Endothelial cell (in vitro differentiated cells): ENCODE measurements at places on chromosomes 16 and 17.

GRCh38 chr17:31412511-31412910, 21.0 kb downstream of the RAB11FIP4 start:
- no peak for DNase-seq

- peak; percentile 31 for DNase-seq
Measured at GRCh38 chr17:28916302-28916934, 13.5 kb upstream of the DHRS13 start.

- DNase-seq = no peak
Measured at GRCh38 chr17:40611840-40612474, 35.7 kb downstream of the SMARCE1 start.

- no peak for DNase-seq
Measured at GRCh38 chr16:58451265-58451689, 48.7 kb upstream of the NDRG4 start.

GRCh38 chr17:7916808-7917207, 719 bp upstream of the RNF227 start:
- no peak for DNase-seq

GRCh38 chr16:59527206-59527997, 793.3 kb upstream of the GOT2 start:
- DNase-seq = no peak

GRCh38 chr16:28145796-28146195, 66.0 kb downstream of the XPO6 start:
- DNase-seq = no peak

DNA sequence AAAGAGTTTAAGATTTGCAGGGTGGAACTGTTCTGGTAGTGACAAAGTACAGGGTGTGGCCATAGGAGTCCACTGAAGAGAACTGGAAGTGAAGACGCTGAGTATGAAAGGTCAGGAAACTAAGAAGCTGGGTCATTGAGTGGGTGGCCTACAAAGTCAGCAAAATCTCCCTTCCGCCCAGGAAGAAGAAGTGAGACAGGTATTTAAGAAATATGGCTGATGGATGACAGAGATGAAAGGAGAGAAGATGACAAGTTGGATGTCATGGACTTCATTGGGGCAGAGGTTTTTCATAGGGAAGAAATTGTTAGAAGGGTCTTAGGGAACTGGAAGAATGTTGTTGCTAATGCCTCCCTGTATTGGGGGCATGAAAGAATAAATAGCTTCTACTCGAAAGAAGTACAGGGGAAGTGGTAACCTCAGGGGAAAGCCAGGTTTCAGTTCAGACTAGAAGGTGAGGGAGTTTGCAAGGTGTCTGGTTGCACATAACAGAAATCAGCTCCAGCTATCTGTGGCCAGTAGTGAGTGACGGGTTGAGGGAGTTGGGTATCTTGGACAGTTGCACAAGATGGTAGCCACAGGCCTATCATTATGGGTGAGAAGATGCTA, 33.6 kb upstream of the MED13 start:
- no peak for DNase-seq

DNA sequence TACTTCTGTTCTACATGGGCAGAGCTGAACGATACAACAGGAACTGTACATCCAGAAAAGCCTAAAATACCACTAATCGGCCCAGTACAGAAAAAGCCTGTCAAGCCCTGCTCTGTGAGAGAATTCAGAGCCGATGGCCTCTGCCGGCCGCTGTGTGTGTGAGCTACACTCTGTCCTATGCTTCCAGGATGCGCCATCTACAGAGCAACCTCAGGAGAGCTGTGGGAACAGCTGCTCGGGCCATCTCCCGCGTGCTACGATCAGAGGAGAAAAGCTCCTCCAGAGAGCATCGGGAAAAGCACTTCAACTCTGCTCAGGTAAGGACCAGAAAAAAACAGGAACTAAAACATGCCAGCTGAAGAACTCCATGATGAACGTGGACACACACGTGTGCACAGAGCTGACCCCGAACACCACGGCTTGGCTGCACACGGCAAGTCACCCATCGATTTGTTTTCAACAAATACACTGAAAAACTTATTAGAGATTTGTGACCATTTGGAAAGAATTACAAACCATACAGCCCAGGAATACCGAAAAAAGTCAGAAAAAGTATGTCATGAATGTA, 115.9 kb downstream of the ANKRD11 start:
- DNase-seq = no peak

DNA sequence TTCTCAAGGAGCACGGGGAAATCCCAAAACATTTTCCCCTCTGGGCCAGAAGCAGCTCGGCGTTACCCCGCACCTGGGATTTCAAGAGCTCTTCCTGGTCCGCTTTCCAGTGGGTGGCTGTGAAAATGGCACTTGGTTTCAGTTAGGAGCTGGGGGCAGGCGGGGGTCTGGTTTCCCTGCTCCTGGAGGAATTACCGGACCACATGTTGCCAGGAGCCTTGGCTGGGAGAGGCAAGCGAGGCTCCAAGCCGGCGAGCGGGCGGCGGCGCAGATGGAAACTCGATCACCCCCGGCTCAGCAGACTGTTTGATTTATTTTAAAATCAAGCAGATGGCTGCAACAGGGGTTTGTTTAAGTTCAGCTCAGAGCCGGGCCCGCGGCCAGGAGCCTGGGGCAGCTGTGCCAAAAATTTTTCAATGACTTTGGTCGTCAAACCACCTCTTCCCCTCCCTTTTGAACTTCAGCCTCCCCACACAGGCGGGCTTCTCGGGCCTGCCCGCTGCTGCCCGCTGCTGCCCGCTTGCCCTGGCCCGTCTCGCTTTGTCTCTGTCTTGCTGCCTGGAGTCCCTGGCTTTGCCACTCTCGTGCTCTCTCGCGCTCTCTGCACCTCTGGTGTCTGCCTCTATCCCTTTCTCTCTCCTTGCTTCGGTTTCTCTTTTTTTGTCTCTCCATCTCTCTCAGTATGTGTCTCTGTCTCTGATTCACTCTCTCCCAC, 108.0 kb upstream of the CIBAR2 start:
- DNase-seq = no peak

DNA sequence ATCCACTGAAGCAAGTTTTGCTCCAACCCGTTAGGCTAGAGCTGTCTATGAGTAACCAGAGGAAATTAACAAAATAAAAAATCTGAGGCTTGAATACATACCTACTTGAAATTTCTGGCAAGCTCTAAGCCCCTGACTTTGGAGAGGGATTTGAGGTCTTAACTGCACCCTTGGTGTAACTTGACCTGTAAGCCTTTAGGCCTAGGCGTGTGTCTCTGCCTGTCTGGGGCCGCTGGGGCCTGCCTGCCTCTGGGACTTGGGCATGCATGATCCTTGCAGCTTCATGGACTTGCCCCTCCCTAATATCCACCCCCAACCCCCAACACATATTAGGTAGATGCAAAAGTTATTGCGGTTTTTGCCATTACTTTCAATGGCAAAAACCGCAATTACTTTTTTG, 3.7 kb upstream of the CDC42EP4 start:
- DNase-seq = no peak

DNA sequence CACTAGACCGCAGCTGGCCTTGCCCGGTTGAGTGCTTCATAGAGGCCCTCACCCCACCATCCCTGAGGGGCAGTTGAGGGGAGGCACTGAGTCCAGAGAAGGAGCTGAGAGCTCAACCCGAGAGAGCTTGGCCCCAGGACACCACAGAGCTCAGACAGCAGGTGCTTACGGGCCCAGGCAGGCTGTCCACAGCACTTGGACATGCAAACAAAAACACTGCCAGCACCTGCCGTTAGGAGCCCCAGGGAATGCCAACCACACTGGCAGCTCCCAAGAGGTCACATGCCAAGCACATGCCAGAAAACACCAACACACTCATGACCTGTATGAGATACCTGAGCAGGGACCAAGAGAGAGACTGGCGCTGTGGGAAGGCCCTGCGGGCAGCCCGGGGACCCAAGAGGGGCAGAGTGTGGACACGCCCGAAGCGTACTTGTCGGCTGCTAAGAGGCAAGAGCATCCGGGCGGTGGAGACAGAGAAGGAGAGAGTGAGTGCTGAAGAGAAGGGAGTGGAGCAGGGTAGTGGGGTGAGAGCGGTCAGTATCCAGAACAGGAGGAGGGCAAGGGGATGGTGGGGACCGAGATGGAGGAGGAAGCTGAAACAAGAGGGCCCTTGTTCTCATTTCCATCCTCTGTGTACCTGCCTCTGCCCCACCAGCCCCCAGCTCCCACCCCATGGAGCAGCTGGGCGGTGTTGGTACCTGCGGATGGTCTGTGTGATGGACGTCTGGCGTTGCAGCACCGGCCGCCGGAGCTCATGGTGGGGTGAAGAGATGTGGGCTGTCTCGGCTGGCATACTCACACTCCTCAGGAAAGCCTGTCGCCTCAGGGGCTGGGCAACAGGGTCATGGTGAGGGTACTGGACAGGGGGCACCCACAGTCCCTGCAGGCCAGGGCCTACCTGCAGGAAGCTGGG, 8.2 kb downstream of the RHBDF1 start:
- no peak for DNase-seq

DNA sequence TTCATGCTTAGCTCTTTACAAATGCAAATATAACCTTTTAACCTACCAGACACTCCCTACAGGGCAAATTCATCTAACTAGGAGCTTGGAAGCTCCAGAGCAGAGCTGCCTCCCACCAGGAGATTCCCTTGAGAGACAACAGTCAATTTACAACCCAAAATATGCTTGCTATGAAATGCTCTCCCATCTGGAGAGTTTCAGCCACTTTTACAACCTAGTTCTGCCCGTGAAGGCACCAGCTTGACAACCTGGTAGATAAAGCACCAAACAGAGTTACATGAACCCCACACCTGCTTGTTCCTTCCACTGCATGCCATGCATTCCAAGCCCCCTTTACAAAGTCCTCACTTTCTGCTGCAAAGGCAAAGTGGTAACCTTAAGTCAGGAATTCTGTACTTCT, 215.3 kb upstream of the KIF2B start:
- DNase-seq = no peak

DNA sequence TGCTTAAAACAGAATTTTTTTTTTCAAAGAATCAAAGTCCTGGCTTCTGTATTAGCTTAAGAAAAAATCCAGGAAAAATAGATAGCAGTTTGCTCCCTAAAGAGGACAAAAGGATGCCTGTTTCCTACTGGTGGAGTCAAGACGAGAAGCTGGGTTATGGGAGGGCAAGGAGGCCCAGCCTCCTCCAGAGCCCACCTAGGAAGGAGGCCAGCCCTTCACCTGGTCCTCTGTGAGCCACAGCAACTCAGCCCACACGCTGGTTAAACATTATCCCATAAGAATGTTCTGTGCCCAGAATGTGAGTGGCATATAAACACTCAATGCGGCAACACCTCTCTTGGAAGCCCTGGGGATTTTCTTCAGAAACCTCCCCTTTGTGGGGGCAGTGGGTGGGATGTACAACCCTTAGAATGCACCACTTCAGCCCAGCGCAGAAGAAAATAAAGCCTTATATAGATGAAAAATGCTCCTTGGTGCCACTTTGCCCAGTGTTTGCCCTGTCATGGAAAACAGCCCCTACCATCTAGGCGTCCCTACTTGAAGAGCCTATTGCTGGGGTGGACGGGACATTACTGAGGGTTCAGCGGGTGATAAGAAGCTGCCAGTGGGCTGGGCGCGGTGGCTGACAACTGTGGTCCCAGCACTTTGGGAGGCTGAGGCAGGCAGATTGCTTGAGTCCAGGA, 48.0 kb downstream of the TEKT5 start:
- DNase-seq = no peak

GRCh38 chr17:15368600-15368999, 27.2 kb upstream of the TEKT3 start:
- DNase-seq = no peak

- DNase-seq = no peak
Measured at GRCh38 chr16:29756654-29757053, 10.9 kb upstream of the C16orf54 start.

- DNase-seq = no peak
Measured at GRCh38 chr17:15298176-15298575, 33.0 kb upstream of the PMP22 start.

- no peak for DNase-seq
Measured at GRCh38 chr16:89841275-89841674, 13.0 kb downstream of the SPIRE2 start.

DNA sequence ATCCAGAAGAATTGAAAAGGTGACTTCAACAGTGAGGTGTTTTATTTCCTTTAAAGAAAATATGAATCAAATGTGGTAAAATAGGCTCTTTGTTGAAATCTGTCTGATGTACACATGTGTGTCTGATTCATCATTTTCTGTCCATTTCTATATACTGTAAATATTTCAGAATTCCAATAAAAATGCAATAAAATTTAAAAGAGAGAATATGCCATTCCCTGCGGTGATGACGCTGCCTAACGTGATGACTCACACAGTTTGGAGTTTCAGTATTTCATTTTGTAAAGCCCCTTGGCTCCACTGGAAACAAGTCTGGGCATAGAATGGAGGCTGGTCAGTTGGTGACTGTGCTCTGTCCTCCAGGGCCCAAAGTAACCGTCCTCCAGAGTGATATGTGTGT, 482.5 kb upstream of the CDH5 start:
- DNase-seq = no peak

GRCh38 chr16:60636117-60636516, 1400.1 kb downstream of the CDH8 start:
- no peak for DNase-seq

GRCh38 chr16:12584488-12585233, 219.0 kb downstream of the CPPED1 start:
- no peak for DNase-seq

- DNase-seq = no peak
Measured at GRCh38 chr16:74830648-74831047, 56.0 kb upstream of the FA2H start.

GRCh38 chr16:31361201-31362110, 6.5 kb downstream of the ITGAX start:
- DNase-seq = no peak

- DNase-seq = no peak
Measured at GRCh38 chr17:75645889-75646637, 12.8 kb downstream of the SMIM5 start.

GRCh38 chr16:66258916-66259845, 107.3 kb upstream of the CDH5 start:
- DNase-seq = no peak

DNA sequence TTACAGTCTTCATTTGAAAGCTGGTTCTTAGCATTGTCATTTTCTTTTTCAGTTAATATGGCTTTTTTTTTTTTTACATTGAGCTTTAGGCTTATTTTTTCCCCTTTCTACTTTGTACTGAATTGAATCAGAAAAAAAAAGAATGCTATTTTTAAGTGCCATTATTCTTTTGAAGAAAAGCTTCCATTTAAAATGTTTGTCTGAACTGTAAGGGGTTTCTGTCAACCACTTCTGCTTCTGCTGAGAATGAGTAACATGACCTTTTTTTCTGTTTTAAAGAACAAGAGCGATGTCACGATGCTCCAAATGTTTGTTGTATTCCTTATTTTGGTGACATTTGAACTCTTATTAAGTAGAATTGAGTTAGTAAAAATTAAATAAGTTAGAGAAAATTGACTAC, 50.0 kb downstream of the MRTFB start:
- no peak for DNase-seq

DNA sequence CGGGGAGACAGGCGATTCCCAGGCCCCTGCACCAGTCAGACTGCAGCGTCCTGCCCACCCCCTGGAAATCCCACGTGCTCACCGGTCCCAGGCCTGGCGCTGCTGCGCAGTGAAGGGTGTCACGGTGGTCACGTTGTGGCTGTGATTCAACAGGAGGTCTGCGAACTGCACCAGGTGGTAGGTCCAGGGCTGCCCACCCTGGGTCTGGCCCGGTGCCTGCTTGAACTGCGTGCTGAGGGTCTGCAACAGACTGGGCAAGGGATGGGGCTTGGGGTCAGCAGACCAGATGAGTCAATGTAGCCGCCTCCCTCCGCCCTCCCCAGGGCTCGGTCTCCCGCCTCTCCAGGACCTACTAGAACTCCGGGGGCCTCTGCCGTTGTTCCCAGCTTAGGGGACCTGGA, 7.1 kb downstream of the MYBBP1A start:
- no peak for DNase-seq
